ENCODE measurements at places on chromosomes 4 and X. TPM values are rescaled to one million over a fixed set of nuclear protein-coding genes. Genes with fewer than 3 reads are reported as not detected.

The HPGDS gene
- total RNA-seq: not detected

The TLR2 gene
- total RNA-seq: 0.79 TPM

The APELA gene
- not detected for total RNA-seq

The CTSO gene
- 0.99 TPM for total RNA-seq

The CXXC4 gene
- total RNA-seq: 0.05 TPM

The CXCL10 gene
- total RNA-seq: 0.07 TPM

The CDKL2 gene
- total RNA-seq: 0.53 TPM

The EMCN gene
- total RNA-seq: not detected

The RGN gene
- not detected for total RNA-seq

The SPARCL1 gene
- total RNA-seq: not detected

The TKTL2 gene
- total RNA-seq: not detected

The RBM46 gene
- total RNA-seq: not detected

The TBC1D9 gene
- 6.6 TPM for total RNA-seq

The SNCA gene
- total RNA-seq: 0.07 TPM

Data from A549 treated with AZD2906 at 1 μM for 4 hours (cell line).